PC-9 (cell line): ENCODE measurements at places on chromosomes 16 and 17.
A peak's percentile ranks its signal among the peaks of the same experiment; 100 is the strongest.

DNA sequence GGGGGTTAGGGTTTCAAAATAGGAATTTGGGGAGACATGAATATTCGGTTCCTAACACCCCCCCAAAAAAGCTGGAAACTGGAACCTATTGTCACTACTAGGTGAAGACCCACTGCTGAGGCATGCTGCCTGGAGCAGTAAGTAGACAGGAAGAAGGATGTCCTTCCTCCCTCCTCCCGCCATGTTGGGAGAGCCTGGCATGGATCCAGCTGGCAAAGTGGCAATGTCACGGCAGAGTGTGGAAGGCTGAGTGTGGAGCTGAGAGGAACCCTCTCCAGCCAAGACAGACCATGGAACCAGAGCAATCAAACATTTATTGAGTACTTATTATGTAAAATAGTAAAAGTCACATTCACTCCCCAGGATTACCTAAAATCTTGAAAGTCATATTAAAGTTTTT, 49.0 kb downstream of the CCDC182 start:
- no peak for DNase-seq

- no peak for DNase-seq
These were observed 1.7 kb upstream of the MRM1 start for GRCh38 chr17:36599546-36600250.

GRCh38 chr16:69402439-69402838, 16.6 kb upstream of the TERF2 start:
- DNase-seq, result no peak

DNA sequence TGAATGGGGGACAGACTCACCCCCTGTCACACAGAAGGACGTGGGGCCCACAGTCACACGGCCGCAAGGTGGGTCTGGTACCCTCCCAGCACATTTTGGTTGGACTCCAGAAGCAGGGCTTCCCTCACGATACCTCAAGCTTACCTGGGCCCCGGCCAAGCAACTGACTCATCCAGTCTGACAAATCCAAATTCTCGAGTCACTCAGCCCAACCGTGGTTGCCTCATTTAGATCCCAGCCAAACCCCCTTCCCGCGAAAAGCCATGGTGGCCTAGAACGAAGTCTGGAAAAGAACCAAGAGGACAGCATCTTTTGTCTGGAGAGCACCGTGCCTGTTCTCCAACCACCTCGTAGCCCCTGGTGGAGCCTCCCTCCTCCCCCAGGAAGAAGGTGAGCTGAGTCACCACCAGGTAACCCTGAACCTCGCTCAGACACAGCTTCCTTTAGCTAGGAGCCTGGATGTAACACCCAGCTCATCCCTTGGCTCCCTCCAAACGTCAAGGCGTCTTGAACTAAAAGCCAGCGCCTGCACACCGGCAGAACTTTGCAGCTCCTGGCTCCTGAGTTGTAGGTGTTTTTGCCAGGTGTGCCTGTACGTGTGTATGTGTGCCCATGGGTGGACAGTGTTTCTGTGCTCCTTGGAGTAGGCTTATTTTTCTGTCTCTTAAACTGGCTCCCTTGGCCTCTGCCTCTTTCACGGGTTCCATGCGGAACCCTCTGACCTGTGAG, 78.9 kb downstream of the CMIP start:
- peak; percentile 91 for DNase-seq

DNA sequence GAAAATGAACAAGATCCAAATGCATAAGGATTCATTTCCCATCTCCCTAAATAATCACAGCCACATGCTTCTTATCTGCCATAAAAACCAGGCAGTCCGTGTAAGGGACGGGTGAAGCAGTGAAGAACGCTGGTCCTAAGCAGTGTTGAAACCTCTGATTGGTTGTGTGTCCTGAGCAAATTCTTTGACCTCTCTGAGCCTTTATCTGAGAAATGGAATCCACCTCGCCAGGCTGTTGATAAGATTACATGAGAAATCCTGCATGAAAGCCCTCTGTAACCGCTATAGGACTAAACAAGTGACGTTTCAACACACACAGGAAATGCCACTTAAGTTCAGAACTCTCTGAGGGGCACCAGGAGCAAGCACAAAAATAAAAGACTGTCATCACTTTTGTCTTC, 26.8 kb downstream of the GAS7 start:
- no peak for DNase-seq

DNA sequence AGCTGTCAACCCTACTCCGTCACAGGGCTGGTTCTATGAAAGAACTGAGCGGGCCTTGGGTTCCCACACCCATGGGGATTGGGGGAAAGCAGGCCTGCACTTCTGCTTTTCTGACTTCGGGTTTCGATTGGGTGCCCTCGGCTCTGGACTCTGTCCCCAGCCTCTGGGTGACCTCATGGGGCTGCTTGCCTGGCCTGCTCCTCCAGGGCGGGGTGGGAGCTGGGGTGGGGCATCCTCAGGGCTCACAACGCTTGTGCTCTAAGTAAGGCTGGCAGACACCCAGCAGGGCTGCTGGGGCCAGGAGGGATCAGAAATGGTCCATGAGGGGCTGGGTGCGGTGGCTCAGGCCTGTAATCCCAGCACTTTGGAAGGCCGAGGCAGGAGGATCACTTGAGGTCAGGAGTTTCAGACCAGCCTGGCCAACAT, 19.2 kb downstream of the ARHGAP27 start:
- no peak for DNase-seq

GRCh38 chr17:7673239-7673638, 14.1 kb downstream of the TP53 start:
- no peak for DNase-seq

GRCh38 chr17:37847811-37848331, 76.3 kb upstream of the TBC1D3K start:
- no peak for DNase-seq

GRCh38 chr16:26909623-26910022, 157.1 kb upstream of the C16orf82 start:
- DNase-seq, result no peak

DNA sequence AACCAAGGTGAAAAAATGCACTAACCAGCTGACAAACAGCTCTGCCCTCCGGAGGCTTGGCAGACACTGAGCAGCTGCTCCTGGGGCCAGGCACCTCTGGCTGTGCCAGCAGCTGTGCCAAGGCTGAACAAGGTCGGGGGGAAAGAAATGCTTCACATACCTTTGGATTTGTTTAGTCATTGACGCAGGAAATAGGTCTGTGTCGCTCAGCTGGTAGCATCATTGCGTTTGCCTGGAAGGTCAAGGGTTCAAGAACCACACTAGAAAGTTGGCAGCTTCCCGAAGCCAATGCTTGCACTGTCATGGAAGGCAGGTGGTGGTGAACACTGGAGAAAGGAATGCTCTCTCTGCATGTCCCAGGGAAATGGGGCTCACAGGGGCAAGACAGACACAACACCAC, 63.5 kb downstream of the PCTP start:
- no peak for DNase-seq

DNA sequence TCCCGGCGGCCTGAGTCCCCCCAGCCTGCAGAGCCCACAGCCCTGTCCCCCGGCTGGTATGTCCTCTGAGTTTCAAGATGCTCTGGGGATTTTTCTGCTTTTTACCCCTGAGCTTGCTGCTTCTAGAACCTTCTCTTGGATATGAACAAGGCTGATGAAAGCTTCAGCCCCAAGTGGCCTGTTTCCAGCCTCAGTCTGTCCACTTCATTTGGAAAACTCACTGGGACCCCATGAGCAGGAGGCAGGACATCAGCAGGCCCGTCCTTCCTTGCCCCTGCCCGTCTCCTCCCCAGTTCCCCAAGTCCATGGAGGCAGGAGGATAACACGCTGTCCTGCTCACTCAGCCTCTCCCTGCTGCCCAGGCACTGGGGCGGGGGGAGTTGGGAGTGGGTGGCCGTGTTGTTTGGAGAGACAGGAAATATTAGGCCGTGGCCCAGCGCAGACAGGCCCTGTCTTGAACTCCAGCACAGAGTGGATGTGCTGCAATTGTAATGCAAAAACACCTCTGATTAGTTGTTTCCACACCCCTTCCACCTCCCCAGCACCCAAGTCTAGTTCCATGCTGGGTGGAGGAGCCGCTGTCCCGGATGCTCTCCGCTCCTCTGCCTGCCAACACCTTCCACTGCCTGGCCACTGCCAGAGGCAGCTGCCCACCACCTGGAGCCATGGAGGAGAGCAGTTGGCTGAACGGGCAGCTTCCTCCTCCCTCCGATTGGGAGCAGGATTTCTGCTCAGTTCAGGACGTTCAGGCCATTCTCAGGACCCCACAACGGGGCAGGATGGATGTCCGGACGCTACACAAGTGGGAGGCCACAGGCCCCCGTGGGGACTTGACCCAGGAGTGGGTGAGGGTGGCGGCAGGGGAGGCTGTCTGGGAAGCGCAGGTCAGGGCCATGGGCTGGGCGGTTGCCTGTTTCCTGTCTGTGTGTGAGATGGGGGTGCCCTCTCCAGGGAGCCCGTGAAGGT, 216.9 kb upstream of the GSE1 start:
- DNase-seq, result no peak

GRCh38 chr16:29156511-29156910, 171.7 kb downstream of the LAT start:
- DNase-seq, result peak; percentile 12

DNA sequence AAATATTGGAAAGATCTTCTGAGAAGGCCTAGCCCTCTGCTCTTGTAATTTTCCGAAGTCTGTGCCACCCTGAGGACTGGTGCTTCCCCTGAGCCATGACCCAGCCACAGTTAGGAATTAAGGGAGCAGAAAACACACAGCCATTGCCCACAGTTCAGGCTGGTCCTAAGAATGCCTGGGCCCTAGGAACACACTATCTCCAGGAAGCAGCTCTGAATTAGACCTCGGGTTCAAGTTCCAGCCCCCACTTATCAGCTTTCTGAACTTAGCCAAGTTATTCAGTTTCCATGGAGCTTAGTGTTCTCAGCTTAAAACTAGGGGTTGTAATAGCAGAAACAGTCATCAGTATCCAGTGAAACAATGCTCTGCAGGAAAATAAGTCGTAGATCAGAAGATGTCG, 56.0 kb downstream of the CDH13 start:
- DNase-seq, result no peak

DNA sequence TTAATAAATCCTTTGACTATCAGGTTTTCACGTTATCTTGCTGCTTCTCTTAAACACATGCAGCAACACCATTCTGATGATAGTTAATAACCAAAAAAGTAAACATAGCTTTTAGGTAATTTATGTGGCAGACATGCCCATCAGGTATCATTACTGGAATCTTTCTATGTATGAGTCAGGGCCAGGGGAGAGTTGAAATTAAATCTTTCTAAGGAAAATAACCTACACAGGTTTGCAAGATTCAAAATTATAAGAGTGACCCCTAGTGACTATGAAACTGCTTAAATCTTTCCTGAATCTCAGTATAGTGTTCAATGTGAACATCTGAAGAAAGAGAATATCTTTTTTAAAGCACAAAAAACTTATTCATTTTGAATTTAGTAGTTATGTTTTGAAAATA, 666.6 kb downstream of the CDH11 start:
- DNase-seq, result no peak

- DNase-seq, result no peak
These were observed 15.8 kb upstream of the NDUFAB1 start for GRCh38 chr16:23611936-23612335.

- DNase-seq, result no peak
These were observed 9.2 kb downstream of the MXRA7 start for GRCh38 chr17:76701471-76701967.

DNA sequence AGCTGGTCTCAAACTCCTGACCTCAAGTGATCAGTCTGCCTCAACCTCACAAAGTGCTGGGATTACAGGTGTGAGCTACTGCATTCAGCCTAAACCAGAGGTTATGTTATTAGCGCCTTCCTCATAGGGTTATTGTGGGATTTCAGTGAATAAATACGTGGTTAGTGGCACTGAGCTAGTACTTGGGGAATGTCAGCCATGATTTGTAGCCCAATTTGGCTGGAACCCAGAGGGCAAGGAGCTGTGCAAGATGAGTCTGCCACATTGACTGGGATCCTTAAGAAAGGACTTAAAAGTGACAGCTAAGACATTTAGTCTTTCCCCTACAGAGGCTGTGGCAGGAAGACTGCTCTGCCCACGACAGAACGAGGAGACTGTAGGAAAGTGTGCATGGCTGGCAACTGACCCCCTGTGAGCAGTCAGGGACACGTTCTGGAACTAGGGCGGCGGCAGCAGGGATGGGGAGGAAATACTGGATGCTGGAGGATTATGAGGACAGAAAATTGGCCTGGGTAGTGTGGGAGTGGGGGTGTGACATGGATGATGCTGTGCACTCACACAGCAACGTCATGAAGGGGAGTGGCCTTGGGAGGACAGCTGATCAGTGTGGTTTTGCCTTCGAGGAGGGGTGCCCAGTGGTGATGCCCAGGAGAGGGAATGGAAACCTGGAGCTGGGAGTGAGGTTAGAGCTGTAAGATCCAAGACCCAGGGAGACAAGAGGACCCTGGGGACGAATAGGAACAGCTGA, 14.6 kb downstream of the ATP5PD start:
- peak; percentile 42 for DNase-seq

GRCh38 chr16:87323727-87324410, 6.7 kb upstream of the C16orf95 start:
- DNase-seq, result no peak

- peak; percentile 27 for DNase-seq
These were observed 26.3 kb downstream of the GINS3 start for GRCh38 chr16:58418601-58419000.

DNA sequence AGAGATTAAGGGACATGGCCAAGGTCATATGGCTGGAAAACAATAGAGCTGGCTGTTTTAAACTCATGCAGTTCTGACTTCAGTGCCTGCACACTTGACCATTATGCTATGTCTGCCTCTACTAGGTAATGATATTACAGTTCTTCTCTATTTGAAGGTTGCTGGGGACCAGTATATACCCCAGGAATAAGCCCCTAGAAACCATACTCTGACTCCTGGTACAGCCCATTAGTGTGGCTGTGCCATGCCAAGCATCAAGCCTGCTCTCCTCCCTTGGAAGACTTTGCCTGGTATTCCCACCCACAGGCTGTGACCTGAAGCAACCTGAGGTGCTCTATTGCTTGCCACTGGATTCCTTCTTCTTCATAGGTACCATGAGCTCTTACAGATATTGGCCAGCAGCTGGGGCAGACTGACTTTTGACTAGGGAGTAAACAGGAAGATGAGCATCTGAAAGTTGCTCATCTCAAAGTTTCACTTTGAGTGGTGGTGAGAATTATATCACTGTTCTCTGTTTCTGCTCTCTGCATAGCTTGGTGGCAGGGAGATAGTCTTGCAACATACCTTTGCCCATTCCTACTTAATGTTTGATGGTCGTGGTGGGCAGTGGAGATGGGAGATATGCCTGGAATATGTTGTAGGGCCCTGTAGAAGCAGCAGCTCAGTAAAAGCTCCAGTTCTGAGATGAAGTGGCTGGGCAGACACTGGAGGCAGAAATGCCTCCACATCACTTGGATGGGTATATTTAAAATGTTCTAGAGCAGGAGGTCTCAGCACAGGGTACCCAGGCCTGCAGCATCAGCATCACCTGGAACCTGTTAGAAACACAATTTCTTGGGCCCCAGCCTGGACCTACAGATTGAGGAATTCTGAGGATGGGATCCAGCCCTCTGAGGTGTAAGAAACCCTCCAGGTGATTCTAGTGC, 274.7 kb downstream of the HS3ST4 start:
- no peak for DNase-seq

- no peak for DNase-seq
These were observed 6.4 kb downstream of the PDK2 start for GRCh38 chr17:50101346-50102163.

- DNase-seq, result no peak
These were observed 23.6 kb downstream of the KCTD19 start for GRCh38 chr16:67302970-67303369.
